ENCODE measurements at places on chromosomes 5 and 9.

DNA sequence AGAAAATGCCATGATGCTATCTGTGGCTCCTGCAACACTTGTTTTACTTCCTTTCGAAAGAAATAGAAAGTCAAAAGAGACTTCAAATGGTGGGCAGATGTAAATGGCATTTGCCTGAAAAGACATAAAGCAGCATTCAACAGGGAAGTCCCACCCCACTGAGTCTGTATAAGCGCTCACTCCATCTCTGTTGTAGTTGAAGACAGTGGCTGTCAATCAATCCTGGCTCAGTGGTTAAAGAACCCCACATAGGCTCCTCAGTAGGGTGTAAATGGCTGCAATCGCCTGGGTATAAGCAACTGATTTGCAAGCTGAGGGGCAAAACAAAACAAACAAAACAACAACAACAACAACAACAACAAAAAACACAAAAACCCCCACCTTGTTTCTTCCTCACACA is 158.7 kb downstream of the EFNA5 start:
- H3K27ac ChIP-seq, result no peak overlapping the region
- no peak overlapping the region for H3K4me3 ChIP-seq
- peaks cover 8% of the 10 kb centered on the region for H3K27me3 ChIP-seq
- peaks cover 2% of the 10 kb centered on the region for H3K4me1 ChIP-seq

DNA sequence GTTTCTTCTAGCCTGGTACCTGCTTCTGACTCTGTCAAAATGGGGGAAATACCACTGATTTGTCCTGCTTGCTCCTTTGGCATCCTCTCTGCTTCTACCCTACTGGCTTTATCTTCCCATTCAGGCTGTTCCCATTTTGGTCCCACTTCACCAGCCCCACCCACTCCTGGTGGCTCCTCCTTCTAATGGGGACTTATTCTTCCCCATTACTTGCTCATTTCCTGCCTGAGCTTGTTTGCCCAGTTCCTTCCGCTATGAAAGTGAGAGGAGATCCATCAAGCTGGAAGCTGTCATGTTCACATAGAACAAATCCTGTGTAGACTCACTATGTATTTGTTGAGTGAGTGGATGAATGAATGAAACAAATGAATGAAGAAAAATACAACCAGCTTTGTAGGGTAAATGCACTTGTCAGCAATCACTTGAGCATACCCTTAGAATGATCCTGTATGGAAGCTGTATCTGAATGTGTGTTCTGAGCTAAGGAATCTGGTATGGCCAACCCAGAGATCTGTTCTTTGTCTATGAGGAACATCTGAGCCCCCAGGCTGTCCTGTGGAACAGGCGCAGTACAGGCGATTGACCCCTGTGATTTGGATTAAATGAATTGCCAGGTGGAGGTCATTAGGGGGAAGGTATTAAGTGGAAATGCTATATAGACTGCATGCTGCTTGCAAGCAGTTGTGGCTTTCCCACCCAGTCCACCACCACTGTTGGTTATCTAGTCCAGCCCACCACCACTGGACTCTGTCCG is 89.5 kb downstream of the APBA1 start:
- no peak overlapping the region for H3K27ac ChIP-seq
- no peak for DNase-seq
- H3K36me3 ChIP-seq, result no peaks in the 10 kb centered on the region
- H3K27me3 ChIP-seq, result no peaks in the 10 kb centered on the region
- no peaks in the 10 kb centered on the region for H3K4me1 ChIP-seq

- no peak for DNase-seq
- H3K36me3 ChIP-seq, result no peaks in the 10 kb centered on the region
- H3K27me3 ChIP-seq, result no peaks in the 10 kb centered on the region
- H3K4me1 ChIP-seq, result no peaks in the 10 kb centered on the region
These were observed 408.5 kb downstream of the PTPRD start for GRCh38 chr9:10204276-10204675.

DNA sequence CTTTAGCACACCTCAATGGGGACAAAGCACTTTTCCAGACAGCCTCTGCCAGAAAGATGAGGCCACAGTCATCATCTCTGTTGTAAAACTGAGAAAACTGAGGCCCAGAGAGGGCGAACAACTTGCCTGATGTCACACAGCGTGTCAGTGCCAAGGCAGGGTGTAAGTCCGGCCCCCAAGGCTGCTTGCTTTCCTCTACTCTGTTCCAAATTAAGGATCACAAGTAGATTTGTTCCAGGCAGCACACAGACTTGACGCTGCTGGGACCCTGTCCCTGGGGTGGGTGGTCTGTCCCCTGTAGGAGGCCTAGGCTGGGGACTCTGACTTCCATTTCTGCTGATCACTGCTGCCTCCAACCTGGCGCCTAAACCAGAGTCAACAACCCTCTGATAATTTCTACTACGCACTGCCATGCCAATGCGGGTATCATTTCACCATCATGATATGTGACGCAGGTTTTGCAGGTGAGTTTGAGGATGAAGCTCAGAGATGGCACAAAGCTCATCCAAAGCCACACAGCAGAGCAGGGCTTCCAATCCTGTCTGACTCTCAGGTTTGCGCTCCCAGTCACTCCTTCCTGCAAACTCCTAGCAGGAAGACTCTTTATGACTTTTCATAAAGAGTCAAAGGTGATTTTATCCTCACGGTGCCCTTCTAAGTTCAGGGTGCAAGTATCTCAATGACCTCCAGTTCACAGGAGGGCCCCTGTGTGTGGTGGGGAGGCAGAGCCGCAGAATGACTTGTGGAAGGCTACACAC is 13.5 kb upstream of the RALGDS start:
- H3K27ac ChIP-seq, result peak overlapping the region; percentile 92
- no peak for DNase-seq
- peaks cover 62% of the 10 kb centered on the region for H3K4me1 ChIP-seq

- H3K36me3 ChIP-seq, result no peaks in the 10 kb centered on the region
- no peaks in the 10 kb centered on the region for H3K4me1 ChIP-seq
- H3K27ac ChIP-seq, result no peak overlapping the region
- no peak for DNase-seq
These were observed 423.3 kb downstream of the EFNA5 start for GRCh38 chr5:107247427-107247826.

DNA sequence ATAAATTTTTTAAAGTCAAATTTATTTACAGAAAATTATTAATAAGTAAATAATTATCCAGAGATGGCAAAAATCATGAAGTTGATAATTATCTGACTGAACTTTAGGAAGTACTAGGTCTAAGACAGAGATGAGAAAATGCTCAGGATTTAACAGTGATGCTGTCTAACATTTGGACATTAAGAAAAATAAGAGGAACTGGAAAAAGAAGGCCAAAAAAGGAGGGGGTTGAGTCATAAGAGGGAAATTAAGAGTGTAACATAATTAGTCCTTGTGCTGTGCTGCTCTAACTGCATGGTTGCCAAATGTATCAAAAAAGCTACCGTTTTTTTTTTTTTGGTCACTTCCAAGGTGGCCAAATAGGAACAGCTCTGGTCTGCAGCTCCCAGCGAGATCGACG is 35.4 kb upstream of the TUT7 start:
- H3K4me1 ChIP-seq, result no peaks in the 10 kb centered on the region
- H3K27me3 ChIP-seq, result peaks cover 37% of the 10 kb centered on the region
- no peaks in the 10 kb centered on the region for H3K36me3 ChIP-seq
- H3K27ac ChIP-seq, result no peak overlapping the region
- DNase-seq, result no peak
- H3K4me3 ChIP-seq, result no peak overlapping the region
